GM13976 (cell line): ENCODE measurements at places on chromosomes 16 and 17.

DNA sequence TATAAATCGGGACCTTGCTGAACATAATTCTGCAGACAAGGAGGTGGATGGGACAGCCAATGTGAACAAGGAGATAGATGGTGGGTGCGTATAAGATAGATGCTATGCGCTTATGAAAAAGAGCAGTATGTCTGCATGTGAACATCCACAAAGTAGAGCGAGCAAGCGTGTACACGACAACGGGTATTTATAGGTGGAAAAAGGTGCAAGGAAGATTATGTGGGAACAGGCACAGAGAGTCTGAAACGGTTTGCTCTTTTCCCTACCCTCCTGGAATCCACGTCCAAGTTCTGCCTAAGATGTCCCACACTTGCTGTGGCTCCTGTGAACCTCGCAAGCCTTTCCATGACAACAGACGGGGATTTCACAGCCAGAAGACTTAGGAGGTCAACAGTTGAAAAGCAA is 43.0 kb downstream of the SNX11 start:
- no peak for DNase-seq

DNA sequence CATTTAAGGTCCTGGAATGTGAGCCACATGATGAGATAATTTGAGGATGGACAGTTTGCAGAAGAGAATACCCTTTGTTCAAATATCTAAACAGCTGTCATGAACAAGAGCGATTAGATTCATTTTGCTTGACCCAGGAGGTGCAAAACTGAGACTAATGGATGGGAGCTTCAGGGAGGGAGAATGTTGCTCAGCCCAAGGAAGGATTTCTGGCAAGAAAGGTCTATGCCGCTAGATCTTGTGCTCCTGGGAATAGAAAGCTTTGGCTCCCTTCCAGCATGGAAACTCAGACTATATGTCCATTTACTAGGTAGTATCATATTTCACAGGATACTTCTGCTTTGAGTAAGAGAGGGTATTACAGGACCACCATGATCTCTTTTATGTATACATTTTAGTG is 14.8 kb upstream of the CDH11 start:
- DNase-seq, result no peak

DNA sequence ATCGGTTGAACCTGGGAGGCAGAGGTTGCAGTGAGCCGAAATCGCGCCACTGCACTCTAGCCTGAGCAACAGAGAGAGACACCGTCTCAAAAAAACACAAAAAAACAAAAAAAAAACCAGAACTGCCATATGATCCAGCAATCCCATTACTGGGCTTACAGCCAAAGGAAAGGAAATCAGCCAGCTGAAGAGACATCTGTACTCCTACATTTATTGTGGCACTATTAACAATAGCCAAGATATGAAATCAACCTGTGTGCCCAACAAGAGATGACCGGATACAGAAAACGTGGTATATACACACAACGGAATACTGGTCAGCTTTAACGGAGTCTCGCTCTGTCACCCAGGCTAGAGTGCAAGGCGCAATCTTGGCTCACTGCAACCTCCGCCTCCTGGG is 14.6 kb downstream of the FANCA start:
- no peak for DNase-seq

GRCh38 chr17:77476006-77476405 is 335.2 kb downstream of the SEC14L1 start:
- no peak for DNase-seq

- no peak for DNase-seq
Observed at GRCh38 chr16:4787627-4788482, at the start of gene SEPTIN12. Gene SEPTIN12 (minus strand): TSS chr16:4788345. CDS start chr16:4787645, 700 bp downstream.

DNA sequence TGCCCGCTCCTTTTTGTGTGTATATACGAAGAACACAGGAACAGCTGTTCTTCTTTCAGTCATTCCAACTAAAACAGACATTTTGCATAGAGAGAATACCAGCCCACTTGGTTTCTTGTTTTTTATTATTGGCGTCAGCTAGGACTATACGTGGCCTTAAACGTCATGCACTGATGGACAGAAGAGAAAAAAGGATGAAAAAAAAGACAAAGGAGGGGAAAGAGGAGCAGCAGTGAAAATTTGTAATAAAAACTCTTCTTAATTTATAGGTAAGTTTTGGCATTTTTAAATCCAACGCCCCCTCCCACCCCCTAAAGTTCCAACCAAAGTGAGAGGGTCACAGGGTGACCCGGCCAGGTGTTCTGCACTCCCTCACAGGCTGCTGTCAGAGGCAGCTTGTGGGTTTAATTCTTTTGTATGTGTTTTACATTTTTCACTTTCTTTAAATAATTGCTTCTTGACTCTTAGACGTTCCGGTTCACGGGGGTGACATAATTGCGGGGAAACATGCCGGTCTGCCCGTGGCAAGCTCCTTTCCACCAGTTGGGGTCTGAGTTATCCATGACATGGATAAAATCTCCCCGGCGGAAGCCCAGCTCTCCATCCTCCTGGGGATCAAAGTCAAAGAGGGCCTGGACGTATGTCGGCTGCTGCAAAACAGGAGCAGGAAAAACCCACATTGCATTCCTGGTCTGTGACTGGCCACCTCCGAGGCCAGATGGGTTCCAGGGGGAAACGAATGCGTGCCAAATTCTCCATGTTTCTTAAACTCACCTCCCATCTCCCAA is 30.9 kb upstream of the SLC25A19 start:
- peak; percentile 78 for DNase-seq

GRCh38 chr17:72468841-72469240 is 348.0 kb downstream of the SOX9 start:
- DNase-seq, result no peak

DNA sequence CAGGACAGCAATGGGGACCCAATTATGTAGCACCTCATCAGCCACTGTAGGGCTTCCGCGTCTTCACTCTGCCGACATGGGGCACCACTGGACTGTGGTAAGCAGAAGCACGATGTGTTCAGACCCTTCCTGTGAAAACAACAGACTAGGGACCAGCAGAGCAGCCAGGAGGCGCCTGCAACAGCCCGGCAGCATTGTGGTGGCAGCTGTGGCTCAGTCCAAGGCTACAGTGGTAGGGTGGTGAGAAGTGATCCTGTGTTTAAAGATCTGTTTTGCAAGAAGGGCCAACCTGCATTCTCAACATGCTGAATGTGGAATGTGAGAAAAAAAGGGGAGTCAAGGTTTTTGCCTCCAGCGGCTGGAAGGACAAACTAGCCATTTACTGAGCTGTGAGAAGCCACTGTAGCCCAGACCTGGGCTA is 80.8 kb downstream of the GAS7 start:
- peak; percentile 62 for DNase-seq

DNA sequence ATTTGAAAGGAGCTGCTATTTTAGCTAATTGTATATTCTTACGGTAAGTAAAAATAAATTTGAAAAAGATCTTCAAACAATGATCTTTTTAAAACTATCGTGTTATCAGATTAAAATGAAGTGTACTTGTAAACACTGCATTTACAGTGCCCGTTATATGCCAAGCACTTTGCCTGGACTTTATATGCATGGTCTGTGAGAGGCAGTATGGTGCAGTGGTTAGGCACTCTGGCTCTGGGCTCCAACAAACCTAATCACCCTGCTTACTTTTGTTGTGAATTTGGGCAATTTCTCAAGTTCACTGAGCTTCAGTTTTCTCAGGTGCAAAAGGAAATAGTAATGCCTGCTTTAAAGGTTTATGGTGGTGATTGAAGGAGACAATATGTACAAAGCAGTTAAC is 1.4 kb downstream of the PMP22 start:
- no peak for DNase-seq

GRCh38 chr16:27700304-27700995 is 150.5 kb downstream of the KATNIP start:
- no peak for DNase-seq

GRCh38 chr17:28279411-28279810 is 39.6 kb upstream of the TMEM97 start:
- no peak for DNase-seq

DNA sequence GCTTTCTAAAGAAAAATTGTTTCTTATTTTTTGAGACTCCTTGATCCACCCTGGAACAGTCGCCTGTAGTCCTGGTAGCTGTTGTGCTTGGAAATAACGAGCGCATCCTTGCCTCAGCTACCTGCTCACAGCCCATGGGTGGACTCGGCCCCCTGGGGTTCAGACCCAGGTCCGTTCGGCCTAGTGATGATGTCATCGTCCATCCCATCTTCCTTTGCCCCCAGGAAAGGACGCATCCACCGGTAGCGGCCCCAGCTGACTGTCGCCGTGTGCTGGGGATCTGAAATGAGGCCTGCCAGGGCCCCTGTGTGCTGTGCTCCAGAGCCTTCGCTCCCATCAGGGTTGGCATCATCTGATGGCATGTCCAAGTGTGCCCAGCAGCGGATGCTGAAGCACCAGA is 12.0 kb upstream of the CACNG1 start:
- DNase-seq, result no peak

GRCh38 chr17:75371339-75371738 is 34.1 kb downstream of the GRB2 start:
- DNase-seq, result no peak

- DNase-seq, result no peak
Observed at GRCh38 chr17:64155129-64155528, 25.2 kb upstream of the ERN1 start.

DNA sequence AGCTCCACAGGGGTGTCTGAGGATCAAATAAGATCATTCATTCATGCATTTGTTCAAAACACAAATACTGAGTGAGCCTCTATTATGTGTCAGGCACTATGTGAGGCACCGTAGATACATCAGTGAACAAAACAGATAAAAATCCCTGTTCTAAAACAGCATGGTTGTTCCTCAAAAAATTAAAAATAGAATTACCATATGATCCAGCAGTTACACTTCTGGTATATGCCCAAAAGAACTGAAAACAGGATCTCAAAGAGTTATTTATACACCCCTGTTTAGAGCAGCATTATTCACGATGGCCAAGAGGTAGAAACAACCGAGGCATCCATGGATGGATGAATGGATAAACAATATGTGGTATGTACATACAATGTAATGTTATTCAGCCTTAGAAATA is 15.4 kb downstream of the PIPOX start:
- DNase-seq, result no peak

DNA sequence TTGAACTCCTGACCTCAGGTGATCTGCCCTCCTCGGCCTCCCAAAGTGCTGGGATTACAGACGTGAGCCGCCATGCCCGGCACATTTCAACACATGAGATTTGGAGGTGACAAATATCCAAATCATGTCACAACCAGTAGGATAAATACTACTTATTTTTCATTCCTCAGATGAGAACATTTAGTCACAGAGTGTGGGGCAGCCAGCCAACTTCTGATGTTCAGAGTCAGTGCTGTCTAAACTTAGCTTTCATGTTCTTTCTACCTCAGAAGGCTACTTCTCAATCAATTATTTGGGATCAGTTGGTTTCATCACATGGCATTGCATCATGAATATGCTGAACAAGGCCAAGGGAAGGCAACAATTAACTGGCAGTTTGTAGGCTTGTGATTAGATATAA is 134.5 kb downstream of the CDH13 start:
- no peak for DNase-seq

DNA sequence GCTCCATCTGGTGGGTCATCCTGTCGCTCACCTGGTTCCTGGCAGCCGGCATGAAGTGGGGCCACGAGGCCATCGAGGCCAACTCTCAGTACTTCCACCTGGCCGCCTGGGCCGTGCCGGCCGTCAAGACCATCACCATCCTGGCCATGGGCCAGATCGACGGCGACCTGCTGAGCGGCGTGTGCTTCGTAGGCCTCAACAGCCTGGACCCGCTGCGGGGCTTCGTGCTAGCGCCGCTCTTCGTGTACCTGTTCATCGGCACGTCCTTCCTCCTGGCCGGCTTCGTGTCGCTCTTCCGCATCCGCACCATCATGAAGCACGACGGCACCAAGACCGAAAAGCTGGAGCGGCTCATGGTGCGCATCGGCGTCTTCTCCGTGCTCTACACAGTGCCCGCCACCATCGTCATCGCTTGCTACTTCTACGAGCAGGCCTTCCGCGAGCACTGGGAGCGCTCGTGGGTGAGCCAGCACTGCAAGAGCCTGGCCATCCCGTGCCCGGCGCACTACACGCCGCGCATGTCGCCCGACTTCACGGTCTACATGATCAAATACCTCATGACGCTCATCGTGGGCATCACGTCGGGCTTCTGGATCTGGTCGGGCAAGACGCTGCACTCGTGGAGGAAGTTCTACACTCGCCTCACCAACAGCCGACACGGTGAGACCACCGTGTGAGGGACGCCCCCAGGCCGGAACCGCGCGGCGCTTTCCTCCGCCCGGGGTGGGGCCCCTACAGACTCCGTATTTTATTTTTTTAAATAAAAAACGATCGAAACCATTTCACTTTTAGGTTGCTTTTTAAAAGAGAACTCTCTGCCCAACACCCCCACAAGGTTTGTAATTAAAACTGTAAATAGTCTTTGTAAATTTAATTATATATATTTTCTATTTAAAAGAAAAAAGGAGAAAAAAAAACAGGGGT is 1.7 kb downstream of the FZD2 start:
- DNase-seq, result no peak

DNA sequence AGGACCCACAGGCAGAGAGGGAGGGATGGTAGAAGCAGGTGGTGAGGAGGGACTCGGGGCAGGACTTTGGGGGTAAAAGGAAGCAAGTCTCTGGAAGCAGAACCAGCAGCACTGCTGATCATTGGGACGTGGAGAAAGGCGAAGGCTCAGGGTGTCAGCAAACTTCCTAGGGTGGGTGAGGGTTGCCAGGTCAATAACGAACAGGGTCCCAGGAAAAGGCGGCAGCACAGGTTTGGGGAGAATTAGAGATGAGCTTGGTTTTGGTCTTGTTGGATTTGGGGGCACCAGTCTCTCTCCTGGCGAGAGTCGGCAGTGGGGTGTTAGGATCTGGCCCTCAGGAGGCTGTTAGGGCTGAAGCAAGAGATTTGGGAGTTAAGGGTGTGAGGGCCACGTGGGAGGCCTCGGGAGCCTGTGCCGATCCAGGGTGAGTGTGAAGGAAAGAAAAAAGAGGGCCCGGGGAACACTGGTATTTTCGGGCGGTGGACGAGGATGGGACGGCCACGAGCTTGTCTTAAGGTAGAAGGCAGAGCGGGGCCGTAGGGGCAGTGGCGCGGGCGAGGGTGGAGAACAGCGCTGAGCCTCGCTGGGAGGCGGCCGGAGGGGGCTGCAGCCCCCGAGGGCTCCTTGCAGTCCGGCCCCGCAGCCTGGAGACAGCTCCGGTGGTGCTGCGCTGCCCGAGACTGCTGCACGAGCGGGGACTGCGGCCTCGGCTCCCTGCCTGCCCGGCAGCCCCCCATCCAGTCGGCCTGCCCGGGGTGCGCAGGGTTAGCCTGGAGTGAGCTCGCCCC is 765 bp upstream of the ADORA2B start:
- no peak for DNase-seq

- DNase-seq, result peak; percentile 94
Observed at GRCh38 chr17:42112552-42113176, at the start of gene DHX58. Gene DHX58 (minus strand): TSS chr17:42112714. CDS start chr17:42111892, 822 bp downstream.

- DNase-seq, result no peak
Observed at GRCh38 chr16:79217375-79218011, 383.0 kb downstream of the MAF start.

DNA sequence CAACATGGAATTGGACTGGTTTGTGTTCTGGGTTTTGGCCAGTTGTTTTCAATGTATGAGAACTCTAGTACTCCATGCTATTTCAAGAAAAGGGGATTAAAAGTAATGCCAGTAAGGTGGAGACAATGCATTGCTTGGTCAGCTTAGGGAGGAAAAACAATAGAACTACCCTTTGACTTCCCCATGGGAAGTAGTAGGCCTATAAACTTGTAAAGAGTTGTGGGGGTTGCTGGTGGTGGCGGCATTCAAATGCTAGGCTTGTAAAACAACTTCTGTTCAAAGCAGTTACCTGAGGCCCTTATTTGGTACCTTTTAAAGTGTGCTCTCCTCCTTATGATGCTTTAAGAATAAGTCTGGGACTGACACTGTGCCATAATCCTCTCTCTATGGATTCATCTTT is 9.4 kb downstream of the MAP3K3 start:
- no peak for DNase-seq

GRCh38 chr16:15523092-15523541 is 88.7 kb downstream of the BMERB1 start:
- DNase-seq, result no peak

- no peak for DNase-seq
Observed at GRCh38 chr16:4748682-4749411, 14.5 kb downstream of the DNAAF8 start.
